GM23338 (cell line): ENCODE measurements at places on chromosomes 7 and 10. TPM values are rescaled to one million over a fixed set of nuclear protein-coding genes. Genes with fewer than 3 reads are reported as not detected.

- no peak for DNase-seq
Observed at GRCh38 chr7:36217211-36217960, 64.3 kb downstream of the EEPD1 start.

DNA sequence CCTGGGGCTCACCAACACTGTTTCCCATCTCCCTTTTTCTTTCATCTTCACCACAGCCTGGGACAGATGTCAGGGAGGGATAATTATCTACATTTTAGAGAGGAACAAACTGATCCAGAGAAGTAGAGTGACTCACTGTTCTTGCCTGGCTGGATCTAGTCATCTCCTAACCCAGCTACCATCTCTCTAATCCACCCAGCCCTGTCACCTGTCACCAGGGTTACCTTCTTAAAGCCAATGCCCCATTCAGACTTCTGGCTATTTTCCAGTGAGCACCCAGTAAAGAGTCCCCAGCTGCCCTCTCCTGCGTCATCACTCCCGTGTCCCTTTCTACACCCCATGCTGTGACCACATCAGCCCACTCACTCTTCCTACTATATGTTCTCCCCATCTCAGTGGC, 68.4 kb upstream of the DUSP5 start:
- DNase-seq = no peak

GRCh38 chr10:120607016-120607709, 150.1 kb downstream of the PLPP4 start:
- no peak for DNase-seq

DNA sequence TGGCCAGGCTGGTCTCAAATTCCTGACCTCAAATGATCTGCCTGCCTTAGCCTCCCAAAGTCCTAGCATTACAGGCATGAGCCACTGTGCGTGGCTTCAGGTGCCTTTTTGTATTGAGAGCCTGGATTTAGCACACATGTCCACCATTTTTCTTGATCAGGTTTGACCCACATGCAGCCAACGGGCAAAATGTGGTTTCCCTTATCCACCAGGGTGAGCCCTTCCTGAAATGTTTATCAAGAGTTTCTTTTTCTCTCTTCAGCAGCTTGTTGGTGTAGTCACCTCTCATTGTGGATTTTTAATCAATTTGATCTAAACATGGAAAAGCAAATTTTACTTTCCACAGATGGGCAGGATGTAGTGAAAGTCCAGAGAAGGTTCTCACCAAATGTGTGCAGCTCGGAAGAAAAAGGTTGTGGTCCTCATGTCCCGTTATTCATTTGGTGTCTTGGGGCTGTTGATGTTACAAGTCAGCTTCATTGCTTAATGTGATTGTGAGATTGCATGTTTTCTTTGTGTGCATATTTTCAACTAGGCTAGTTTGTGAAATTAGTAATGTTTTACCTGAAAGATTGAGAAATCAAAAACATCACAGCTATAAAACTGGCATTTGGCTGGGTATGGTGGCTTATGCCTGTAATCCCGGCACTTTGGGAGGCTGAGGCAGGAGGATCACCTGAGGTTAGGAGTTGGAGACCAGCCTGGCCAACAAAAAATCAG, 28.9 kb downstream of the GUSB start:
- DNase-seq = peak; percentile 24

DNA sequence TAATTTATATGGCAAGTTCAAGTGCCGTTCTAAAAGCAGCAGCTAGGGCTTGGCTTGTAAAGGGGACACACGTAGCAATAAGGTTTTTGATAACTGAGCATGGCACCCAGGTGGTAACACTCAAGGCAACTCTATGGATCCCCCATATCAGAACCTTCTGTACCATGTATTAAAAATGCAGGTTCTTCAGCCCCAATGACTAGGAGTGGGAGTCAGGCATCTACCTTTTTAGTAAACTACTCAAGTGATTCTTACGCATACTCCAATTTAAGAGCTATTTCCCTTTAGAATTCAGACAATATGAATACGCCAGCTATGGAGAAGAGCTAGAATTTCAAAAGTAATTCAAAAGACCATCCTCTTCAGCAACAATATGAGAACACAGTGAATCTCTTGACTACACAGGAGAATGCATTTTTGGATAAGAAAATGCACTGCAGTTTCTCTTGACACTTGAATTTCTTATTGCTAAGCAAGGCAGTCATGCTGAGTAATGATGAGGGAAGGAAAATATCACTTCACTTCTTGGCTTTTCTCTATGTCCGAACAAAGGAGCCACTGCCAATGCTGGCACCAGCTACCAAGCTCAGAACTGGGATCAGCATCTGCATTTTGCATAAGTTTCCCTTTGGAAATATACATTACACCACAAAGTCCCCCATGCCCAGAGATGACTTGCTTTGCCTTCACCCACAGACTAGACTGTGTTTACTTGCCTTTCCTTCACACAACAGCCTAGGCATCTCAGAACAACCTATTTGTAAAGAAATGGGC, 53.5 kb downstream of the ABLIM1 start:
- no peak for DNase-seq

DNA sequence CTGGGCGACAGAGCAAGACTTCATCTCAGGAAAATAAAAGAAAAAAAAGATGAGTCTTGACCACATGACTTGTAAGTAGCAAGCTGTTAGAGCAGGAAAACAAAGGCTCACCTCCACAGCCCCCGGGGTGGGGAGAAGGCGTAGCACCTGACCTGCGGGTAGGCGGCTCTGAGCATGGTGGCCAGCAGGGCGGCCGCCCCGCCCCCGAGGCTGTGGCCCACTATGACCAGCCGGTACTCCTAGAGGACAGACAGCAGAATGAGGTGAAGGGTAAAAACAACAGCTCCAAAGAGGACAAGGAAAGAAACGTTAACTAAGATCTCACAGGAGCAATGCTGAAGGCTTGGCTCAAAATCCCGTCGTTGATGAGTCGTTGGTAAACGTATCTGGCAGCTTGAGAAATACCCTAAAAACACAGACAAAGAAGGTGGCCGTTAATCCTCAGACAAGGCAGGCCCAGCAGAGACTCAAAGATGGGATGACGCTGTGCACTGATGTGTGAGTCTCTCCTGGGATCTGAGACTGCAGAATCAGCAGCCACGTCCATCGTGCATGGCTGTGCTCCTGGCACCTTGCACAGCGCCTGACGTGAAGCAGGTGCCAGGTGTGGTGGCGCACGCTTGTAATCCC, 31.1 kb downstream of the DAGLB start:
- DNase-seq = peak; percentile 78

DNA sequence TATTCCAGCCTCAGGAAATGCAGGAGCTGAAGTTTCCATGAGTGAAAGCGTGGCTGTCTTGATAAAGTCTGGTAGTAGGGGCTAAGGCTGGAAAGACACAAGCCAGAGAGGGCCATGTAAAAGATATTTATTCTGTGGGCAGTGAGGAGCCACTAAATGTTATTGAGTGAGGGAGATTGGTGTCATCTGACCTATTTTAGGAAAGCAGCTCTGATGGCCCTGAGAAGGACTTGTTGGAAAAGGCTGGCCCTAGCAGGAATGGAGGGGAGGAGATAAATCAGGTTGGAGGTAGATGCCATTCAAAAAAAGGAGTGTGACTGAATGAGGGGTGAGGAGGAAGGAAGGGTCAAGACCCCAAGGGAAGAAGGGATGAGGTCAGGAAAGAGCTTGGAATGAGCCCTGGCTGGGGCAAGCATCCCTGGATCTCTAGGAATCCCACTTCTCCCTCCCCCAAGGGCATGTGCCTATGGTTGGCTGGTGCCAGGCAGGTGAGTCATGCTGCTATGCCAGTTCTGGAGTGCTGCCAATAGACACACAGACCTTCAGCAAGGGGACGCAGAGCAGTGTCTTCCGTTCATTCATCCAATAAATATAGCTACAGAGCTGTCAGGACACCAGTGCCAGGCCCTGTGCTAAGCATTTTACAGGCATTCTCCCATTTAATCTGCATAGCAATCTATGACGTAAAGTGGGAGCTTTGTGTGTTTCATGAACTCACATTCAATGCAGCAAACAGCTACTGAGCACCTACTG, 2.0 kb downstream of the ANKRD2 start:
- peak; percentile 58 for DNase-seq

GRCh38 chr10:16408379-16408778, 28.4 kb upstream of the PTER start:
- no peak for DNase-seq

Gene KCP
- polyA plus RNA-seq = 0.99 and 1.1 TPM in 2 replicates

Gene ANXA8
- 0.19 TPM in 1 of 2 replicates, not detected in the other for polyA plus RNA-seq

Gene UPK3BL1
- polyA plus RNA-seq = 5.0 and 7.7 TPM in 2 replicates

Gene SPOCK2
- 1.2 and 1.3 TPM in 2 replicates for polyA plus RNA-seq
